ENCODE measurements at places on chromosomes 3 and 15.

GRCh38 chr3:52406791-52407510, 38.0 kb downstream of the SEMA3G start:
- no peak for DNase-seq

- no peak for DNase-seq
Observed at GRCh38 chr3:2484162-2485026, 385.7 kb downstream of the CNTN4 start.

GRCh38 chr3:147380977-147381376, 25.4 kb downstream of the ZIC4 start:
- DNase-seq, result no peak

DNA sequence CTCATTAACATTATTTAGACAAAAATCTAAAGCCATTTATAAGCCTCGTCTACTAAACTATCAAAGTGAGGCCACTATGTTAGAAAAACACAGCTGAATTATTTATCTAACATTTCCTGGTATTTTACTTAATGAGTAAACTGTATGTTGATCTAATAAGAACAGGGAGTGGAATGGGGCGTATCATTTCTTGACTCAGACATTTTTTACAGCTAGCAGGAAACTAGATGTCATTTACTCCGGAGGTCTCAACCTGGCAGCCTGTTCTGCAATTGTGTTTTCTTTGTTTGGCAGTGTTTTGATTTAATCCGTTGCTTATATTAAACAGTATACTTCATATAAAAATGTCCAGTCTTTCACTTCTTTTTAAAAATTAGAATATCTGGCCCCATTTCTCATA, 79.1 kb upstream of the ABI3BP start:
- DNase-seq, result no peak

- DNase-seq, result no peak
Observed at GRCh38 chr3:100902572-100902971, 90.6 kb downstream of the ABI3BP start.

- peak; percentile 2 for DNase-seq
Observed at GRCh38 chr15:61888074-61888780, 172.0 kb downstream of the VPS13C start.

DNA sequence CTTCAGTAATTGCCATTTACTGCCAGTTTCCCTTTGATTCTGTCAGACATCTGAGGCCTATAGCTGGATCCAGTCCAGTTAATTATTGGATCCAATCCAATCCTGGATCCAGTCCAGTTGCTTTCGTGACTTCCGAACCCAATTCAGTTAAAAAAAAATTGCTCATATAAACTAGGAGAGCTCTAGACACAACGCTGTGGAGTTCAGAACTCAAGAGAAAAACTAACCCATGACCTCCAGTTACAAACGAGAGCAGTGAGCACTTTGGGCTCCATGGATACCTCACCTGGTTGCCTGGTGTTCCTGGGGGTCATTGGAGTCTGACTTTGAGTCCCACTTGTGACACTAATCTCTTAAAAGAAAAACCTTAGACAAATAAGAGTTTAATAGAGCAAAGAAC, 269.8 kb downstream of the THSD4 start:
- no peak for DNase-seq

DNA sequence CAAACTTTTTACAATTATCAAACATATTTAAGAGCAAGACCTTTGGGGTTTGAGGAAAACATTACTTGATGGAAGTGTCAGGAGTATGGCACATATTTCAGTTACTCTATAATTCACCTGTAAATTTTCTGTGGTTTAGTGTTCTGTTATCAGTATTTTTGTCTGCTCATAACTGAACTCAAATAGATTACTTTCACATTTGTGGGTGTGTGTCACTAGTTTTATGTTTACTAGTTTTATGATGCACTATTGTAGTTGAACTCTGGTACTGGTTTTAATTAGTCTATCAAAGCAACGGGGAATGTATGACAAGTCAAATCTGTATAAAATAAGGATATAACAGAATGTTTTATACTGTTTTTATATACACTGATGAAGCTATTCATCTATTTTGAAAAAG, 27.2 kb downstream of the OXSM start:
- no peak for DNase-seq

DNA sequence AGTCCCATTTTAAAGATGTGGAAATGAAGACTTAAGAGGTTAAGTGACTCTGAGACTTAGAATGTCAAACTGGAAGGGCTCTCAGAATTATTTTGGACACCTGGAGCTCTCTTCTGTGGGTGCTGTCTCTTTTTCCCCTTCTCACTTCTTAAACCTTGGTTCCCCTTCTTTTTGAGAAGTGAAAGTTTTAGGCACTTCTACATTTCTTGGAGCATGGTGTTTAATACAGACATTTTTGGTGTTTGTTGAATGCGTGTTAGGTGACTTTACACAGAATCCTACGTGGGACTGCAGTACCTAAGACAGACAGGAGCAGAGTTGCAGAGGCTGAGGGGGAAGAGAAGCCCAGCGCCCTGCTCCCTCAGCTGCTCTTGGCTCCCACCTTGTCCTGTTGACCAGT, 133.3 kb downstream of the MDFIC2 start:
- no peak for DNase-seq

DNA sequence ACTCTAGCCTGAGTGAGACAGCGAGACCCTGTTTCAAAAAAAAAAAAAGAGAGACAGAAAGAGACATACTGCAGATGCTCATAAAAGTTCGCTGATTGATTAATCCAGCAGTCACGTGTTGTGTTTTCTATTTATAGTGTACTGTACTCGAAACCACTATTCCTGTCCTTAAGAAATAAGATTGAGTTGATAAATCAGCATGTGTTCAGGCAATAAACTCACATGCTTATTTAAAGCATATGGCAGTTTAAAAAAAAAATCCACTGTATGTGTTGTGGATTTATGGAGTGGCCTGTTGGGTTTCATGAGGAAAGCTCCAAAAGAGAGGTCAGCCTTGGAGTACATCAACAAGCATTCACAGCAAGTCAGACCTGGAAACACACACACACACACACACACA, 17.7 kb downstream of the RPL22L1 start:
- no peak for DNase-seq

GRCh38 chr3:61522060-61522459, 39.3 kb upstream of the PTPRG start:
- no peak for DNase-seq

GRCh38 chr15:72057548-72058091, 60.3 kb downstream of the MYO9A start:
- no peak for DNase-seq

- DNase-seq, result no peak
Observed at GRCh38 chr15:100183921-100184495, 157.8 kb downstream of the ADAMTS17 start.

GRCh38 chr3:11929531-11929930, 74.7 kb upstream of the SYN2 start:
- DNase-seq, result no peak

DNA sequence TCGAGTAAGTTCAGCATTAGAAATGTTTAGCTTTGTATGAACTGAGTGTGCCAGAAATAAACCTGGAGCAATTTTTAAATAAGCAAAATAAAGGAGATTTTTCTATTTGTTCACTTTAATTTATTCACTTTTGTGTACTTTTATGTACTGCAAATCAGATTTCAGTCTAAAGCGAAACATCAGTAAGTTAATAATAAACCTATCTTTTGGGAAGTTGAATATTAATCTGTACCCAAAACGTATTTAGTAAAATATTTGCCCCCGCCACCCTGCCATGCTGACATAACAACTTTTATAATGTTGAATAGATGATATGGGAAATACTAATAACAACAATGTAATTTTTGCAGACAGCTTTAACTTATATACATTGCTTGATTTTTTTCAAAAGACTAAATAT, 230.0 kb downstream of the CDIN1 start:
- no peak for DNase-seq

DNA sequence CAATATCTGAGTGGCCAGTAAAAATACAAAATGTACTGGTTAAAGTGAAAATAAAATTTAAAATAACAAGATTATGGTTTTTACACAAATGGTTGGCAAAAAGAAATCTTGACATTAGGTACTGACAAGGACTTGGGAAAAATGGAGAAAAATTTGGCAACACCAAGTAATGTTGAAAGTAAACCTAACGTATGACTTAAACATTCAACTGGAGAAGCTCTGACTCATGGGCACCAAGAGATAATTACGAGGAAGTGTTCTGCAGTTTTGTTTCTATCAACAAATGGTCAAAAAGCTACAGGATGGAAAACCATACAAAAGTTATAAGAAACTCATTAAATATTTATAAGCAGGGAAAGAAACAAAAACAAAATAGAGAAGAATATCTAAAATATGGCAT, 177.7 kb downstream of the ZNF385D start:
- no peak for DNase-seq

DNA sequence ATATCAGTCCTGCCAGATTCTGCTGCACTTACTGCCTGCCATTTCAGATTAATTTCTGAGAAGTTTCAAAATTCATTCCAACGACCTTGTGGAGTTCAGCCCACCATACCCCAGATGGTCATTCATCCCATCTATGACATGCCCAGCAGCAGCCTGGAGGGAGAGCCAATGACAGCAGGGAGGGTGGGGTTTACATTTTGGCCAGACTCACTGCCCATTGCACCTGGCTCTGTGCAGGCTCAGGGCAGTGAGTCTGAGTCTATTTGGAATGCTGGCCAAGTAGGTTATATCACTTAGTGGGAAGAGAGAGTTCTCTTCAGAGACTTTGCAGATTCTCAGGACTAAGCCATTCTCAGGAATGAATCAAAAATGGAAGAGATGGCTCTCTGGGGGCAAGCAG, 21.5 kb downstream of the SRPRB start:
- DNase-seq, result no peak

Data from hippocampal formation (tissue), 2 donors.